ENCODE measurements at places on chromosomes 3 and 15. TPM values are rescaled to one million over a fixed set of nuclear protein-coding genes. Genes with fewer than 3 reads are reported as not detected.

ATP13A3 gene
- total RNA-seq: 110 TPM

RSRC1 gene
- 82.1 TPM for total RNA-seq

SNURF gene
- 12.8 TPM for total RNA-seq

SERINC4 gene
- not detected for total RNA-seq

EFL1 gene
- total RNA-seq: 12.5 TPM

TMC3 gene
- total RNA-seq: 0.48 TPM

GRCh38 chr3:20773320-20773984 is 587.4 kb upstream of the SGO1 start:
- DNase-seq: no peak

DNA sequence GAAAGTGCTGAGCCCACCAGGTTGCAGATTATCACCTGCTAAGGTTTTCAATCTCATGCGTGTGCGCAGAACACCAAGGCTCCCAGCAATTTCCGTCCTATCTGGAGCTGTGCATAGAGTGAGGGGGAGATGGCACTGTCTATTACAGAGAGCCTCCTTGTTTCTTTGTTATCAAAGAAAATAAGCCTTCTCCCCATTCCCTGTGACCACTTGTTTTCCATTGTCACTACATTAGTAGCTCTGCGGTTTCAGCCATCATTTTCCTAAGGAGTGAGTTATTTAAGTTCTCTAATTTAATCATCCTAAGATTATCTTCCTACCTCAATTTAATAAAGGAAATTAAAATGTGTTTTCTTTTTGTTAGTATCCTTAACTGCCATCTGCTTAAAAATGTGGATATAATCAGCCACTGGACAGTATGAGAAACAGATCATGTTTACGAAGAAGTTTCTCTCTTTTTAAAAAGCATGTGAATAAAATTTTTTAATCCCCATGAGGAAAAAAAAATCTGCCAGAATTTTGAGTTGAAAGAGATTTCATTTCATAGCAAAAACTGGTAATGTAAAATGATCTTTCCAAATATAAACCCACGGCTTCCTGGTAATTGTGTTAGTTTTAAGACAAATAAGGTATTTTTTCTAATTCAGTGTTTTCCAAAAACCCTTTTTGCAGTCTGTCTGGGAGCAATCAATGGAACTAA is 172.3 kb upstream of the UBE2E1 start:
- no peak for DNase-seq

GRCh38 chr3:158532099-158532734 is 38.8 kb upstream of the MLF1 start:
- DNase-seq: peak; percentile 41

GRCh38 chr3:129942296-129942695 is 32.2 kb upstream of the TRH start:
- DNase-seq: peak; percentile 75

GRCh38 chr3:154121701-154122551 is 736 bp downstream of the ARHGEF26 start:
- peak; percentile 43 for DNase-seq

DNA sequence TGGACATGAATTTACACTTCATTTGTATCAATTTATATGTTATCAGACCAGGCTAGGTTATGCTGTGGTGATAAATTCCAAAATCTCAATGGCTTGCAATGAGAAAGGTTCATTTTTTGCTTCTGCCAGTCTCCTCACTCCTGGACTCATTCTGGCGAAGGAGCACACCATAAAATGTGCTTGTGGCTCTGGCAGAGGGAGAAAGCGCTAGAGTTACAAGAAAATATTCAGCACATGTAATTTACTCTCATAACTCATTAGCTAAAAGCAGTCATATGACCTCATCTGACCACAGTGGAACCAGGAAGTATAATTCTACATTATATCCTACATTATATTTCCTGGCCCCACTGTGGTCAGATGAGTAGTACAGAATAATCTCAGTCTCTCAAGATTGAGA is 193.8 kb downstream of the BCHE start:
- DNase-seq: no peak

DNA sequence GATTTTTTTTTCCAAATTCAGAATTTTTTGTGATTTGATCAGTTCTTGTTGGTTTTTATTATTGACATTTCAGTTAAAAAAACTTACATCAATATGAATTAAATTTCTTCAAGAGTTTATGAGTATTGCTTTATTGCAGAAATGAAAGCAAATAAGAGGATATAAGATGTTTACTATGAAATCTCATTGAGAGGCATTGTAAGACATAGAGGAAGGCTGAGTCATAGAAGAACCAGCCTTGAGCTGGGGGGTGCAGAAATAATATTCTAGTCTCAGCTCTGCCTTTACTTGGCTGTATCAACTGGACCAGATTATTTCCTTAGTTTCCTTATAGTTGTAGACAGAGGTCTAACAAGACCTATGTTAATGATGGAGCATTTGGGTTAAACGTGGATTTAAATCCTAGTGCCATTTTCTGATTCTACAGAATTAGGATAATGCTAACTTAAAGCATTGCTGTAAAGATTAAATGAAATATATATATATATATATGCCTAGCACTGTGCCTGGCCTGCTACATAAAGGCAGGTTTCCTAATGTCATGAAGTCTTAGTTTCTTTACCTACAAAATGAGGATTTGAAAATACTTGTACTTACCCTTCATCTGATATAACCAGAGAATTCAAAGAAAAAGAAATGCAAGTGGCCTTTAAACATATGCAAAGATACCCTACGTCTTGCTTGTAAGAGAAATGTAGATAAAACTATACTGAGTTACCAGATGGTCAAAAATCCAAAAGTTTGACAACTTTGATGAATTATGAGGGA is 7.3 kb downstream of the FAM98B start:
- no peak for DNase-seq
